Esophagus mucosa (tissue), 1 donor: ENCODE measurements at places on chromosomes 13 and 19. TPM values are rescaled to one million over a fixed set of nuclear protein-coding genes. Genes with fewer than 3 reads are reported as not detected.

The ZNF66 gene
- 2.4 TPM for total RNA-seq

The GRK1 gene
- total RNA-seq = not detected

The TMEM238 gene
- 25.6 TPM for total RNA-seq

The FUT3 gene
- 104 TPM for total RNA-seq
